HTR-8/SVneo (cell line): ENCODE measurements at places on chromosomes 11 and 22.

- DNase-seq: no peak
Observed at GRCh38 chr22:38505541-38506117, 482 bp downstream of the DDX17 start.

DNA sequence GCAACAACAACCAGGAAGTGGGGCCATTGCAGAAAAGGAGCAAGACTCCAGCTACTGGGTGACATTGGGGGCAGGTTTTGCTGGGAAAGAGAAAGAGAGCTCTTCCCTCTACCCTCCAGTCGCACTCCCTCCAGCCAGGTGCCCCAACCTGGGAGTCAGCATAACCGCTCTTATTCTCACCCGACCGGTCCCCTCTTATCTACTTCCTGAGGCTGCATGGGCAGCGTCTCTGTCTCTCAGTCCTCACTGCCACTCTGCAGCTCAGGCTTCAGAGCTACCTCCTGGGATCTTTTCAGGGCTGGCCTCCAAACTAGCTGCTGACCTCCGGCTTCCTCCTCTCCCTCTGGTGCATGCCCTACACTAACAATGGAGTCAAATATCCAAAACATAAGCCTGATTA, 5.1 kb downstream of the ZNF70 start:
- no peak for DNase-seq

- DNase-seq: peak; percentile 69
Observed at GRCh38 chr11:63478896-63479295, 12.1 kb downstream of the PLAAT5 start.

GRCh38 chr22:50281957-50282356, 11.8 kb upstream of the MAPK11 start:
- DNase-seq: no peak

DNA sequence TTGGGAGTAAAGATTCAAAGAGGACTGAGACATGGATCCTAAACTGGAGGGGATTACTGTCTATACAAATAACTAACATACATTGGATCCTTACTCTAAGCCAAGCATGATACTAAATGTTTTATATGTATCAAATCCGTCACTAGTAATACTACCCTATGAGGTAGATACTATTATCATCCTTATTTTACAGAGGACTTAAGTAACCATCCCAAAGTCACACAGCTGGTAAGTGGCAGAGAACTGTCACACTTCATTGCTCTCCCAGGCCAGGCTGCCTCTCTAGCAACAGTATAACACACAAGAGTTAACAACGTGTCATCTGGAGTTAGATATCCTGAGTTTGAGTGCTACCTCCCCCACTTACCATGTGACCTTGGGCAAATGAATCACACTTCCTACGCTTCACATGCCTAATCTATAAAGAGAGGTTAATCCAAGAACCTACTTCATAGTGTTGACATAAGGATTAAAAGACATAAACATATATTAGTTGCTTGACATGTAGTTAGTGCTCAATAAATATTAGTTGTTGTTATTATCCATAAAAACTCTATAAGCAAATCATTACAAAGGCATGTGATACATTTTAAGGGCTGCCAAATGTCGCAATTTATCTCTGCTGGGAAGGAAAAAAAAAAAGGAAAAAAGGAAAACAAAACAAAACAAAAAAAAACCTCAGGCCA, 33.8 kb upstream of the SPON1 start:
- peak; percentile 32 for DNase-seq

DNA sequence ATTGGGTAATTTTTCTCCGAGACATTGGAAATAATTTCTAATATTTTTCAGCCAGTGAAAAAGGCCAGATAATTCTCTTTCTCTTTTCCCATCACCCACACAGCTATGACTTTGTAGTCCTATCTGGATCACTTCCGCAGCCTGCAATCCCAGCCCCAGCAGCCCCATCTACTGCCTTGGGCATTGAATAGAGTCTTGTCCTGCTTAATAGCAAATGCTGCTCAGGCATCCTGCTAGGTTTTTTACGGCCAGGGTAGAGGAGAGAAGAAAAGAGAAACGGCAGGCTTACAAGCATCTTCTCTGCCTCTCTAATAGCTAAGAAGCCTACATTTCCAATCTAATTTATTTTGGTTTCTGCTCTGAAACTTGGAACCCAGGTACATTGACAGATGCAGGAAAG, 154.3 kb upstream of the B3GAT1 start:
- no peak for DNase-seq

DNA sequence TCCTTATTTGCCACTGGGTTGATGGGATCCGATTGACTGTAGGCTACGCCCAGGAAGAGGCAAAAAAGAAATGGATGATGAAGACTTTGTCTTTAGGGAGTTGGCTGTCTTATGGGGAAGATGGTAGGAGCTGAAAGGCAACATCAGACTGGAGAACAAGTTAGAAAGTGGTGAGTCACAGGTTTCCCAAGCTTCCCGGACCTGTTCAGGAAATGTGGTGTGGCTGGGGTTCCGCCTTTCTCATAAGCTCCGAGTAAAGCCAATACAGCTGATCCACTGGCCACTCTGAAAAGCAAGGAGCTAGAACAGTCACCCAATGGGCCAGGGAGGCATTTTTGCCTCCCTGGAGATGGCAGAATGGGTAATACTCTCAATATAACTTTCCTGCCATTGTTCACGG, 194.5 kb downstream of the SNX19 start:
- no peak for DNase-seq
